Activated CD8-positive, alpha-beta memory T cell treated with anti-CD3 and anti-CD28 coated beads for 1 hour (primary cell): ENCODE measurements at places on chromosomes 4 and X.

GRCh38 chr4:63296773-63297172, 1112.5 kb downstream of the TECRL start:
- DNase-seq = no peak

DNA sequence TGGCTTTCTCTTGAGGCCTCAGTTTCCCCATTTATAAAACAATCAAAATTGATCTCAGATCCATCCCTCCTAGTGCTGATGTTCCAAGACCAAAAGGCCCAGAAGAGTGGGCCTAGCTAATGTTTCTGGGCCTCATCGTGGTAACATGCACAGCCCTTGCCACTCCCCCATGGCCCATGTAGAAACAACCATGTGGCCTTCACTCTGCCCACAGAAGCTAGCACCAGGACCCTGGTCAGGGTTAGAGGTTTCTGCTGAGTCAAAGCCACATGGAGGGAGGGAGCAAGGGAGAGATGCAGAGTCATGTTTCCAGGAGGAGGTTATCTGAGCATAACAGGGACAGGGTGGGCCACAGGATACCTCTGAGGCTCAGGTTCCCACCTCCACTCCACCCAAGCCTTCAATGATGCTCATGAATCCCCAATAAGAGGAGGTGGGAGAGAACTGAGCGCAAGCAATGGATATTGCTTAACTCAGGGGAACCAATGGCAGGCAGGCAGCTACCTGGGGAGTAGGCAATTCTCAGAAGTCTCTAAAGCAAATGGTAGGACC, 16.9 kb downstream of the OTUD5 start:
- DNase-seq = no peak

DNA sequence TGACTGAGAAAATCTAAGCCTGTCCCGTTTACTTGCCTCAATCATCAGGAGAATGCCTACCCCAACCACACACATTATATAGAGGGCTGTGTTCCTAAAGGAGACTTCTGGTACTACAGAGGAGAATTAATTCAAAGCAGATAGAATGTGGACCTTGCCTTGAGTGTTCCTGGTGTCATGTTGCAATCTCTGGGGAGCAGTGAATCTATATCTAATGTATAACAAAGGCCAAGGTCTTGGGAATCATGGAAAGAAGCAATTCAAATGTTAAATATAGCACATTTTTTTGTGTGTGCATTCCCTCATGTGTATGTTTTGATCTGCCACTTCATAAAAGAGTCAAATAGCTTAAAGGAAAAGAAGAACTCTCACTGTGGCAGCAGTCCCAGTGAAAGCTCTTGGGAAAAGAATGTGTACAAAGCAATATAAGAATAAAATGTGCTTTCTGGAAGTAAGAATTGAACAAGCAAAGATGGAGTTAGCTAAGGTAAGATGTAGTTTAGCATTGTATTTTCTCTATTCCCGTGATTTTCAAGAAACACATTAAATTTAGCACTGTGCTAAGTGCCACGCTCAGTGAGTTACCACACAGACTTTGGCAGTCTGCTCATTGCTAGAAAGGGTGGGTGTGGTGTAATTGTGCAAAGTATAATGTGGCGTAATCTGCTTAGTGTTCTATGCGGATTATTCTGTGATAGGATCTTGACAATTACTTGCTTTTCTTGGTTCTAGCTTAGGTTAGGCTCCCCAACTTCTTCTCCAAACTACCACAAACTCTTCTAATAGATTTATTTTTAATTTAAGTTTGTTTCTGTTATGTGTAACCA, 13.7 kb downstream of the ADH6 start:
- no peak for DNase-seq

DNA sequence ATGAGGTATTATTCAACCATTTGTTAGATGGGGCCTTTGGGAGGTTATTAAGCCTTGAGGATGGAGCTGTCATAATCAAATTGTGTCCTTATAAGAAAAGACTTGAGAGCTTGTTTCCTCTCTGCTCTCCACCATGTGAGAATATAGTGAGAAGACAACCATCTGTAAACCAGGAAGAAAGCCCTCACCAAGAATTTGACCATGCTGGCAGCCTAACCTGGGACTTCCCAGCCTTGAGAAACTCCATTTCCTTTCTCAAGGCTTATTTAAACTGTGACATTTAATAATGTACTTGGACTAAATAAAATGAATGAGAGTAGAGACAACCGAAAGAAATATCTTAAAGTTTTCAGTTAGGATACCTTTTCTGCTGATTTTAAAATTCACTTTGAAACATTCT, 83.7 kb upstream of the GC start:
- no peak for DNase-seq

DNA sequence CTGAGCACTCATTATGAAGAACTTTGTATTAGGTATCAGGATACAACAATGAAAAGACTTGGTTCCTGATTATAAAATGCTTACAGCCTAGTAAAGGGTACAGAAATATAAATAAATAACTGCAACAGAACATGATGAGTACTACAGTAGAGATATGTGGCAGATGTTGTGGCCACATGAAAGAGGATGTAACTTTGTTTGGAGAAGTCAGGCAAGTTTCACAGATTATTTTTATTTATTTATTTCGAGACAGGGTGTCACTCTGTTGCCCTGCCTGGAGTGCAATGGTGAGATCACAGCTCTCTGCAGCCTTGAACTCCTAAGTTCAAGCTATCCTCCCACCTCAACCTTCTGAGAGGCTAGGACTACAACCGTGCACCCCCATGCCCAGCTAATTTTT, 15.8 kb upstream of the UBE2K start:
- DNase-seq = no peak

DNA sequence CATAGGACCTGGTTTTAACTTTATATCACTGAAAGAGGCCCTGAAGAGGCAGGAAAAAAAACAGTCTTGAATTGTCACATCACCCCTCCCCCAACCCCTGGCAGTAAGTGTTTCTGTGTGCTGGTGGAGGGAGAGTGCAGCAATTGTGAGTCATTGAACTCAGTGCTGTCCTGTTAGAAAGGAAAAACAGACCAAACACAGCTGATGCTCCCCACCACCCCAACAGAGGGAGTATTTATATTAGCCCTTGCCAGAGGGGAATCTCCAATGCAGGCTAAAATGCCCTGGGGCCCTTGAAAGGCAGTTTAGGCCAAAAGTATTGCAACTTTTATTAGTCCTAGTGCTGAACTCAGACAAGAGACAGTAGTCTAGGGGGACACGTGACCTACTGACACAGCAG, 197.8 kb upstream of the AGTR2 start:
- no peak for DNase-seq

- no peak for DNase-seq
These were observed 4.2 kb downstream of the NKX1-1 start for GRCh38 chr4:1402021-1402515.

- DNase-seq = no peak
These were observed 109.7 kb downstream of the ZNF827 start for GRCh38 chr4:145828802-145829485.

DNA sequence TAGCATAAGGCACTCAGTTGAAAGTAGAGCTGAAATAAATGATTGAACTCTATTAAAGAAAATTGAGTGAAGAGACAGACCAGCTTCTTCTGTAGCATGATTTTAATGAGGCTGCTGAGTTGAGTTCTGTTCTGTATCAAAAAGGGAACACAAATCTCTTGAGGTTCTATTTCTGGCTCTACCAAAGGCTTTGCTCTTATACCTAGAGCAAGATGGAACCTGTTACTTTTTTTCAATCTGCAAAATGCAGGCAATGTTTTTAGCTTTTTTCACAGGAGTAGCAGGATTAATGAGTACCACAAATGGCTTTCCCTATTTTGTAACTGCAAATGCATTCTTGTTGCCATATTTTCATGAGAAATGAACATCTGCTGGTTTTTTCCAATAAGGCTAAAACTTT, 4.2 kb upstream of the ERVMER34-1 start:
- DNase-seq = no peak

DNA sequence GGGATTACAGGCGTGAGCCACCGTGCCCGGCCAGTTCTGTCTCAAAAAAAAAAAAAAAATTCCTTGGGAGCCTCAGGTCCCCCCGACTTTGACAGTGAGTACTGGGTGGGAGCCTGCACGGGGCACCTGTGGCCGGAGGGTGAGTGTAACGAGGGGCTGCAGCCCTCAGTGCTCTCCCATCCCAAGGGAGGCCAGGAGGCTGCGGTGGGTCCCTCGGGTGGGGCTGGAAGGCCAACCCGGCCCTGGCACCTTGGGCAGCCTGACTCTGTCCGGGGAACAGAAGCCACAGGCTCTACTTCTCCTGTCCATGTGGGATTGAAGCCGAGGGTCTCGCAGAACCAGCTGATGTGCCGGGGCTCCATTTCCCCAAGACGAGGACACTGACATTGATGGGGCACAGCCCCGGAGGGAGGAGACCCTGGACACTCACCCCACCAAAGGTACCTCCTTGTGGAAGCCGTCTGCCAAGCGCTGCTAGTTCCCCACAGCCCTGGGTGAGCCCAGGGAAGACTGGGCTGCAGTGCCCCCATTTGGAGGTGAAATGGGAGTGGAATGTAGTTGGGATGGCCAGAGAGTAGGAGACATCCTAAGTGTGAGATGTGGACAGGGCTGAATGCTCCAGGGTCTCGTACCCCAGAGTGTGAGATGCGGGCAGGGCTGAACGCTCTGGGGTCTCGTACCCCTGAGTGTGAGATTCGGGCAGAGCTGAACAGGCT, 2.3 kb upstream of the SLC26A1 start:
- no peak for DNase-seq

- no peak for DNase-seq
These were observed 40.9 kb downstream of the EGF start for GRCh38 chr4:109953556-109953955.

- DNase-seq = no peak
These were observed 1380.4 kb downstream of the STIM2 start for GRCh38 chr4:28241021-28241420.

DNA sequence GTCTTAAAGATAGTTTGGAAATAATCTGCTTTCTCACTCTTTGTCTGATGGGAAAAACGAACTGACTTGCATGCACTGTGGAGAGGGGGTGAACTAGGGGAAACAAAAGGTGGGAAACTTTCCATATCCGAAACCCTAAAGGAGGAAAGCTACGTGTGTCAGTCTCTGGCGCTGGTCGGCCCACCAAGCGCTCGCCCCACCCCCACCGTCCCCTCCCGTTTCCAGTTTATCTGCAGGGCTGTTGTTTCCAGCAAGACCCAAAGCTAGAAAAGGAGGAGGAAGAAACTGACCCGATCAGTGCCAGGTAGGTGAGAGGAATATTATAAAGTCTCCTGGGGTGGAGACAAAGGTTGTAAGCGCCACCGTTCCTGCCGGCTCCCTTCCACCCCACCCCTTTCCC, 552 bp downstream of the TCEAL9 start:
- DNase-seq = no peak

DNA sequence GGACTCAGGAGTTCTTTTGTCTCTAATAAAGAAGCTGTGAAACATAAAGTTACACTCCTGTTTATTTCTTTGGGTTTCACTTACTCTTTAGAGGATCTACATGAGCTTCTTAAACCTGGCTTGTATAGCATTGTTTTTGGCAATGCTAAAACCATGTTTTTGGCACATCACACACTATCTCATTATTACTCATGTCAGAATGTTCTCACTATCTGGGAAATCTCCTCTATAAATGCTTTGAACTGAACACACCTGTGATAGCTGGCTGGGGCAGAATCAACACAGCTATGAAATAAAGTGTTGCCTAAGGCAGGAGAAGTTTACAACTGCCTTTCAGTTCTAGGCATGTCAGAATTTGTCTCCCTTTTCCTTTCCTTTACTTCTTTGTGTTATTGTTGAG, 52.6 kb downstream of the SULT1B1 start:
- no peak for DNase-seq

- no peak for DNase-seq
These were observed 38.9 kb downstream of the PRIMPOL start for GRCh38 chr4:184688447-184688846.

DNA sequence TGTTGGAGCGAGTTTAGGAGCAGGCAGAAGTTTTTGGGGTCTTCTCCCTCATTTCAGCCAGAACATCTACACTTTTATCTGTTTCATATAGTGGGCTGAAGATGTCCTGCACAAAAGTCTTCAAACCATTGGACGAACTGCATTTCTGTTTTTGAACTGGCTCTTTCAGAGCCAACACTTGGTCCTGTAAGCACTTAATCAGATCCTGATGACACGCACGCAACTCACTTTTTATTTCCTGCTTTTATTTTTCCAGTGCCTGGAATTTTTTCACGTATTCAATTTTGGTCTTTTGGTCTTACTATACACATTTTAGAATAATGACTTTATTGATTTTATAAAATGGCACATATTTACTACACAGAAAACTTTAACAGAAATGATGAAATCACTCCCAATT, 40.2 kb upstream of the NKX3-2 start:
- DNase-seq = no peak

- DNase-seq = no peak
These were observed 34.7 kb downstream of the NOP14 start for GRCh38 chr4:2928242-2929176.
